ENCODE measurements at places on chromosomes 11 and 22. TPM values are rescaled to one million over a fixed set of nuclear protein-coding genes. Genes with fewer than 3 reads are reported as not detected.

GRCh38 chr11:121452609-121453150 lies at the start of gene SORL1-AS1:
Gene SORL1-AS1, minus strand, starts transcription at chr11:121452967.
- DNase-seq: no peak

- DNase-seq: peak; percentile 89
Observed at GRCh38 chr22:36467946-36468345, 13.5 kb downstream of the TXN2 start.

- no peak for DNase-seq
Observed at GRCh38 chr22:20783844-20784723, 10.2 kb downstream of the SERPIND1 start.

Gene OR52I2
- not detected for total RNA-seq

DNA sequence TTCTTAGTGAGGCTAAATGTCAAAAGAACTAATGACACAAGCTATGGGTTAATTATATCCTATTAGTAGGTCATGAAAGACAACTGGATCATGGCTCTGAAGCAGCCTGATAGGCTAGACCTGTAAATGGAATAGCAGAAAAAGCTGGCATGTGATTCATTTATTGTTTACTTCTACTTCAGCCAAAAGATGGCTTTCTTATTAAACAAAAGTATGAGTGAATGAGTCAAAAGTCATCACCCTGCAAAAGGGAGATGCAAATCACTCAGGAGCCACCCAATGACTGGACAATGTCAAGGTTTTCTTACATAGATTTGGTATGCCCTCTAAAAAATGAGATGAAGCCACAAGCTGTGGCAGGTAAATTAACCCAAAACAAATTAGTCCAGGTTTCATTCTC lies 138.0 kb downstream of the TRPC6 start:
- DNase-seq: no peak

Gene TOP3B
- total RNA-seq: 37.0 TPM

DNA sequence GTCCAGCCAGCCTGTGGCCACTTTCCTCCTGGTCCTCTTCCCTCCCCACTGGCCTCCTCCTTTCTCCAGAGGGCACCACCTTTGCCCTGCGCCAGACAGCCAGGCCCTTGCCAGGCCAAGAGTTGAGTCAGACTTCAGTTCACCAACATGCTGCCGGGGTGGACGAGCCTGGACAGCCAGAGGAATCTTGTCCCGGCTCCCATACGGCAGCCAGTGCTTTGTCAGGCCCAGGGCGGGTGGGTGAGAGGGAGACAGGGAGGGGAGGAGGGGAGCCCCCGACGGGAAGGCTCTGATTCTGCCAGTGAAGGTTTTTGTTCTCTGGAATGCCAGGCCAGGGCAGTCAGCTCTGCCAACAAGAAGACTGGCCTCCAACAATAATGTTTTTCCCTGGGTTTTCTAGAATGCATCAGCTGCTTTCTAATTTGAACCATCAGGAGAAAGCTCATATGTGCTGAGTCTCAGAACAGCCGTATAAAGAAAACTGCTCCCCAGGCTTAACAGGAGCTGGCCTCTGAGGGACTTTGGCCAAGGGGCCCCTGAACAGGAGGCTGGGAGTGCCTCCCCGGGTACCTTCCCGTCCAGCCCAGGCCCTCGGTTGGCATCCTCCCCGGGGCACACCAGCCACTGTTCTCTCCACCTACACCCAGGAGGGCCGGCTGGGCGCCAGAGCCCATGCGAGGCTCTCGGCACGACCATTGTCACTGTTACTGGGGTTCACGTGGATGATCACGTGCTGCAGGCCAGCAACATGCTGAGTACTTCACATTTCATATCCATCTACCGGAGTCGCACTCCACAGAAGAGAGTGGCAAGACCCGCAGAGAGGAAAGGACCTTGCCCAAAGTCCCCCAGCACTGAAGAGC lies 28.6 kb downstream of the LIF start:
- no peak for DNase-seq

Gene ISX
- total RNA-seq: not detected
